ENCODE measurements at places on chromosomes 1 and 21. TPM values are rescaled to one million over a fixed set of nuclear protein-coding genes. Genes with fewer than 3 reads are reported as not detected.

PYHIN1 gene
- total RNA-seq: 5.6 TPM

LCE6A gene
- not detected for total RNA-seq

CAMK1G gene
- 0.23 TPM for total RNA-seq

KMO gene
- not detected for total RNA-seq

PRAMEF18 gene
- total RNA-seq: not detected

FBLIM1 gene
- total RNA-seq: 0.09 TPM

LRRC8B gene
- 41.5 TPM for total RNA-seq

- no peaks in the 10 kb centered on the region for H3K27me3 ChIP-seq
- peak within 1 kb of the TSS; percentile 63 for H3K4me3 ChIP-seq
- peaks cover 4% of the 10 kb centered on the region for H3K4me1 ChIP-seq
Observed at GRCh38 chr1:204151552-204152309, at the start of gene ETNK2. TSS of gene ETNK2 (minus strand) at chr1:204152044. CDS start at chr1:204151852, 192 bp downstream.

DNA sequence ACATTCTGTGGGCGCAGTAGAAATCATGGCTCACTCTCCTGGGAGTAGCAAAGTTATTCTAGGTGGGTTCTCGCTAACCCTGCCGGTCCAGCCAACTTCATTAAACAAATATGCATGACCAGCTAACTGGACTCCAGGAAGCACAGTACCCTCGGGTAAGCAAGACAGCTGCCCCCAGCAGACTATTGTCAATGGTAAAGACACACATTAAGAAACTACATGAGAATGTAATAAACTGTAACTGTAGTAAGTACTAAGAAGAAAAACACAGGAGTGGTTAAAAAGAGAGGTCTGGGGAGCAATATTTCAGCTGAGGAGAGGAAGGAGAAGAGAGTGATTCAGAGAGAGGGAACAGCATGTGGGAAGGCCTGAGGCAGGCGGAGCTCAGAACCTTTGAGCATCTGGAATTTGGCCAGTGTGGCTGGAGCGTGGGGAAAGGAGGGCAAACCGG is 7.4 kb downstream of the SLC2A5 start:
- H3K36me3 ChIP-seq: no peaks in the 10 kb centered on the region
- H3K27me3 ChIP-seq: peaks cover 6% of the 10 kb centered on the region
- H3K27ac ChIP-seq: no peak overlapping the region
- no peaks in the 10 kb centered on the region for H3K4me1 ChIP-seq
- DNase-seq: no peak

- peaks cover 6% of the 10 kb centered on the region for H3K36me3 ChIP-seq
- H3K4me3 ChIP-seq: no peak overlapping the region
- no peaks in the 10 kb centered on the region for H3K27me3 ChIP-seq
- peaks cover 82% of the 10 kb centered on the region for H3K4me1 ChIP-seq
- no peak for DNase-seq
Observed at GRCh38 chr1:25568090-25568833, 24.9 kb downstream of the LDLRAP1 start.

GRCh38 chr1:91736715-91737615 is 149.0 kb downstream of the TGFBR3 start:
- peaks cover 17% of the 10 kb centered on the region for H3K36me3 ChIP-seq
- H3K27ac ChIP-seq: no peak overlapping the region
- peaks cover 1% of the 10 kb centered on the region for H3K27me3 ChIP-seq
- H3K4me3 ChIP-seq: no peak overlapping the region
- DNase-seq: no peak
- peaks cover 27% of the 10 kb centered on the region for H3K4me1 ChIP-seq

GRCh38 chr1:170271430-170272161 is 125.8 kb downstream of the NTMT2 start:
- H3K4me3 ChIP-seq: no peak overlapping the region
- H3K27me3 ChIP-seq: peaks cover 18% of the 10 kb centered on the region
- DNase-seq: no peak

DNA sequence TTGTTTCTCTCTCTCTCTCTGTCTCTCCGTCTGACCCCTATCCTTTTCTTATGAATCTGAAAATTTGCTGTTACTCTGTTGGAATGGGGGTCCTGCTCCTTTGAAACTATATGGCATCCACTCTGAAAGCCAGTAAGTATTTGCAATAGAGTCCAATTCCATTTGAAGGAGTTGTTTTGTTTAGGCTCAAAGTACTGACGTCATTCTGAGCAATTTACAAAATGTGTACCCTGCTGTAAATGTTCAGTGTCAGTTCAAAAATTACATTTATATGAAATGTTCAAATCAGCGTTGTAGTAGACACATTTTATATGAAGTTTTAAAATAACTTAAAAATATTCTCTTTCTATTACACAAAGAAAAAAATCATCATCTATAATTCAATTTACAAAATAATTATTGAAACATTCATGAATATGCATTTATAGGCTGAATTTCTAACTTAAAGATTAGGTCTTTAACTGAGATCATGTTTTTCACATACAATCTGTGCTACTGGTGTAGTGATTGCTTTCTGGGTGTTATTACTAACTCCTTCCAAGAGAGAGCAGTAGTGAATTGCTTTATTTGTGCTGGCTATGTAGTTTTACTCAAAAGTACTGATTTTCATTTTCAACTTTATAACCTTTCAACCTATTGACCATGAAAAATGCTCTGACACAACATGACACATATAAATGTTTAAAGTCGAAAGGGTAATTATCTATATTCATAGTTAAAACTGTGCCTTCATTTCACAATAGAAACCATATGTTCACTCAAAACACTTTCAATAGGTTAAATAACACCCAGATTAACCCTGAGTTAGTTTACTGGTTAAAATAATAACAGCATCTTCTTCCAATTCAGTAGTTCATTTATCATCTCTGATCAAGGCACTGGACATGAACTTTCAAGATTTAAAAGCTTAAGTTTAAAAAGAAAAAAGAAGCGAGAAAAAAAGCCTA is 253.1 kb upstream of the ADGRL4 start:
- H3K27me3 ChIP-seq: no peaks in the 10 kb centered on the region
- H3K4me3 ChIP-seq: no peak overlapping the region
- no peaks in the 10 kb centered on the region for H3K36me3 ChIP-seq
- no peaks in the 10 kb centered on the region for H3K4me1 ChIP-seq
- H3K27ac ChIP-seq: no peak overlapping the region
- no peak for DNase-seq

GRCh38 chr1:32863218-32863880 is 7.4 kb downstream of the FNDC5 start:
- H3K36me3 ChIP-seq: peaks cover 9% of the 10 kb centered on the region
- no peaks in the 10 kb centered on the region for H3K27me3 ChIP-seq
- no peak overlapping the region for H3K4me3 ChIP-seq
- DNase-seq: no peak
- no peak overlapping the region for H3K27ac ChIP-seq
- no peaks in the 10 kb centered on the region for H3K4me1 ChIP-seq

- H3K36me3 ChIP-seq: peaks cover 16% of the 10 kb centered on the region
- no peaks in the 10 kb centered on the region for H3K27me3 ChIP-seq
- H3K4me1 ChIP-seq: peaks cover 3% of the 10 kb centered on the region
- no peak overlapping the region for H3K4me3 ChIP-seq
- no peak for DNase-seq
Observed at GRCh38 chr1:61692155-61692800, 32.7 kb downstream of the TM2D1 start.
